ENCODE measurements at places on chromosomes 11 and 22.

GRCh38 chr22:36315325-36315724, 62.4 kb downstream of the APOL1 start:
- DNase-seq = no peak

- DNase-seq = no peak
Observed at GRCh38 chr22:46655861-46656608, 35.8 kb downstream of the GRAMD4 start.

DNA sequence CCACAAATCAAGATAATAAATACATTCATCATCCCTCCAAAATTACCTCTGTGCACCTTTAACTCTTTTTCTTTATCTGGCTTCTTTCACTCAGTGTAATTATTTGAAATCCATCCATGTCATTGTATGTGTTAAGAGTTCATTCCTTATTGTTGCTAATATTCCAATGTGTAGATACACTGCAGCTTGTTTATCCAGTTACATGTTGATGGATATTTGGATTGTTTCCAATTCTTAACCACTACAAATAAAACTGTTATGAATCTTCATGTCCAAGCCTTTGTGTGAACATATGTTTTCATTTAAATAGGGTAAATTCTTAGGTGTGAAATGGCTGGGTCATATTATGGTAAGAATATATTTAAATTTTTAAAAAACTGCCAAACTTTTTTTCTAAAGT, 323.3 kb upstream of the NCAM1 start:
- DNase-seq = no peak

DNA sequence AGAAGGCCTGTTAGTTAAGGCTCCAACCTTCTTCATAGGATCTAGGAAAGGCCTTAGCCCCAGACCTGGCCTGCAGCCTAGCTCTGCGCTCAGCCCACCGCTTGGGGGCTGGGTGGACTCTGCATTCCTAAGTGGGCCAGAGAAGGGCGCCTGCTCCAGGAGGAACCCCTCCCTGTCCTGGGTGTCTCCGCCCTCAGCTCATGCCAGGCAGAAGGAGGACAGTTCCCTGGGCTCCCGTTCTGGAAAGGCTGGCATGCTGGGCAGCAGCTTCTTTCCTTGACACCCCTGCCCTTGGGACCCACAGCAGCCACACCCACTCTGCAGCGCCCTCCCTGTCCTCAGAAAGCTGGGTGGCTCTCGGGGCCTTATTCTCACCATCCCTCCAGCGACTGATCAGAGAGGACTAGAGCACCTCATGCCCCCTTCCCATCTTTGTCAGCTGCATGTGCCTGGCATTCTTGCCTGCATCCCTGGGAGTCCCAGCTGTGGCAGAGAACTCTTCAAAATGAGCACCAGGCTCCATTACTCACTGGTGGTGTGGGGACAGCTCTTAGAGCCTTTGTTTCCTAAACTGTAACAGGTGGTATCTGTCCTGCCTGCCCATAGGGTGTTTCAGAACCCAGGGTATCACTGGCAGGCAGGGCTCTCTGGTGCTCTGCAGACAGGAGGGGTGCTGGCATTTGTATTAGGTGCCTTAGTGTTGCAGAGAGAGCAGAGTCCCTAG, 20.3 kb upstream of the MYRF start:
- DNase-seq = no peak

GRCh38 chr11:95595973-95596489, 193.6 kb downstream of the FAM76B start:
- DNase-seq = no peak

GRCh38 chr22:32075997-32076760, 33.1 kb downstream of the SLC5A1 start:
- no peak for DNase-seq

DNA sequence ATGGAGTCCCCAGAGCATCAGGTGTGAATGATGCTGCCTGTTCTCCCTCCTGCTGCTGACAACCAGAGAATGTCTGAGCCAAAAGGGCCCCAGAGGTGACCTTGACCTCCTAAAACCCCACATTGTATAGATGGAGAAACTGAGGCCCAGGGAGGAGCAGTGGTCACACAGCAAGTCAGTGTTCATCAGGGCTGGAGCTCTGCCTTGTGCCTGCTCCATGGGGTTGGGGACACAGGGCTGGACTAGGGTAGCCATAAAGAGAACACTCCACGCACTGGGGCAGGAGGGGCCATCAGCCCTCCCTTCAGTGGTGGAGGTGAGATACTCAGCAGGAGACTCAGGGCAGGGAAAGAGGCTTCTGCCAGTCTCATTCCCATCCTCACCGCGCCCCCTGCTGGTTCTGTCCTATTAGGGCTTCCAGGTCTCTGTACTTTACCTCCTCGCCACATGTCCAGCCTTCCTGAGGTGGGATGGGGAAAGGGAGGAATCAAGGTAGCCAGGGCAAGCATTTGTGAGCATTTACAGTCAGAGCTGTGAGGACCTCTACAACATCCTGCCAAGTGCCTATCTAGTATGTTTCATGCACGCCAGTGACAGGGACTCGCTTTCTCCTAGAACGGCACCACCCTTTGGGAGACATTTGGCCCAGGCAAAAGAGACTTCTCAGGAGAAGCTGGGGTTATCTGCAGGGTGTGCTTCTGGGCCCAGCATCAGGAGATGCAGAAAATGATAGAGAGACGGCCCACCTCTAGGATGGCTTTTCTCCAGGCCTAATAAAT, 43.2 kb downstream of the NEU3 start:
- no peak for DNase-seq

GRCh38 chr11:82229341-82229740, 504.3 kb downstream of the FAM181B start:
- no peak for DNase-seq

GRCh38 chr22:33920197-33920540, at the start of gene LARGE1:
Gene LARGE1 (minus strand): TSS chr22:33920476.
- no peak for DNase-seq

- no peak for DNase-seq
Observed at GRCh38 chr11:25862159-25862558, 469.8 kb upstream of the ANO3 start.

DNA sequence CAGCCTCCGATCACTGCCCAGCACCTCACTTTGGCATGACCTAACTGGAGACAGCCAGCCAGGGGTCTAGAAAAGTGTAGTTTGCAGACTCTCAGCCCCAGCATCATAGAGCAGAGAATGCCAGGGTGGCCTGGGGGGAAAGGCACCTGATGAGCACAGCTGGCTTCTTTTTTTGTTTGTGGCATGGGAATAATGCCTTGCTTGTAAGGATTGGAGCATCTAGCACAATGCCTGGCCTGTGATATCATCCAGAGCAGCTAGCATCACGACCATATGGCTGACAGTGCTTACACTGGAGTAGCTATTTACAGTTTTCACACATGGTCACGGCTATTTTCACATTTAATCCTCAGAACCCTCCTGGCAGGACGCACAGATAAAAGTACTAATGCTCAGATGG, 594.8 kb upstream of the B3GAT1 start:
- no peak for DNase-seq

DNA sequence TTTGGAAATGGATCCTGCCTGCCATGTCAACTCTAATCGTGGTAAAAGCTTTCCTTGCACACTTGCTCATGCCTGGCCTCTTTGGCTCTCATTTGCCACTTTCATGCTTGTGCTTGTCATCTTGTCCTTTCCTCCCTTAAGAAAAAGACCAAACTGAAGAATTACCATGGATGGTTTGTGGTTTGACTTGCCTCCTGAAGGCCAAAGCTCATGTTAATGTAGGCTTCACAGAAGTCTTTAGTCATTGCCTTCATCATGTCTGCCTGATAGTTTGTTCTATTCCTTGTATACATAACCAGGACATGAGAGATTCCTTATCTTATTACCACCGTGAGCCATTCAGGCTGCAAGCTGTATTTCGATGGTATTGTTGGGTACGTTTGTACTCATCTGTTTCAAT, 17.3 kb downstream of the TEAD1 start:
- DNase-seq = no peak

GRCh38 chr22:21051145-21051830, 5.5 kb downstream of the LRRC74B start:
- DNase-seq = no peak

- no peak for DNase-seq
Observed at GRCh38 chr11:93689240-93689639, 27.8 kb downstream of the CEP295 start.

- no peak for DNase-seq
Observed at GRCh38 chr22:50473088-50473487, 1.7 kb downstream of the SBF1 start.
